ENCODE measurements at places on chromosomes 16 and 17.

GRCh38 chr17:78535273-78536197, 41.7 kb downstream of the DNAH17 start:
- DNase-seq: no peak

DNA sequence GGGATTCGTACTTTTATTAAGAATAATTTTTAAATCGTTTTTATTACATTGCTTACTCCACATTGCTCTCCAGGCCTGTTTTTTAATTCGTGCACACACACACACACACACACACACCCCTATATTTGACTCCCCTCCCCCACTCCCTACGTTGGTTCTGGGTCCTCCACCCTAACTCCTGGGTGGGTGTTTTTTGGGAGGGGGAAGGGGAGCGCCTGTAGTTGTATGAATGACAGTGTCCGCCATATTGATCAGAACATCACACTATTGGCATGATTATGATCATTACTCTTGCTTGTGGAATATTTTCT, 1.3 kb downstream of the GNAO1 start:
- DNase-seq: no peak

DNA sequence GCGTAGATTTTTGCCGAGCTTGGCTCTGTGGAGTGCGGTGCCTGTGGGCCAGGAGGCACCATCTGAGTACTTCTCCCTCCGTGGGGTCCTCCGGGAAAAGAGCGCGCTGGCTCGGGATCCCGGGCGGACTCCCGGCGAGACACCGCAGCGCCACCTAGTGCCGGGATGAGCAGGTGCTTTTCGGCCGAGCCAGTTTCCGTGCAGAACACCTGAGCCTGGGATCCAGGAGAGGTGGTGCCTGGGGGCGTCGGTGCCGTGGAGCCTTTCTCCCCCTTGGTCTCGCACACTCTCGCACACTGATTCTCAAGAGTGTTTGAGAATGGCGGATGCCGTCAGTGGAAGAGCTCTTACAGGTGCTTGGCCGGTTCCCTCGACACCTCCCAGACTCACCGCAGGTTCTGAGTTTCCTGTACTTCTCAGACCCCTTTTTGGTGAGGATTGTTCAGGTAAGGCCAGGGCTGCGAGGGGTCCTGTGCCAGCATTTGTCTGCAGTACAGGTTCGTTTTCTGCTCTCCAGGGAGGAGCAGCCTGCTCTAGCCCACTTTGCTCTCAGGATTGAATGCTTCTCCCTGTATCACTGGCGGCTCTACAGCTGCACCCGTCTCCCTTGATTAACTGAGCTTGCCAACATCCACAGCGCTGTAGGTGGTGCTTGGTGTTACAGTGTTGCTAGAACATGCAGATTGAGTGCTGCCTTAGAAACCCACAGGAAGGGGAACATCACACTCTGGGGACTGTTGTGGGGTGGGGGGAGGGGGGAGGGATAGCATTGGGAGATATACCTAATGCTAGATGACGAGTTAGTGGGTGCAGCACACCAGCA, 23.3 kb downstream of the TBCD start:
- DNase-seq: no peak

- DNase-seq: no peak
These were observed 1287.8 kb upstream of the CDH8 start for GRCh38 chr16:63323722-63324705.

DNA sequence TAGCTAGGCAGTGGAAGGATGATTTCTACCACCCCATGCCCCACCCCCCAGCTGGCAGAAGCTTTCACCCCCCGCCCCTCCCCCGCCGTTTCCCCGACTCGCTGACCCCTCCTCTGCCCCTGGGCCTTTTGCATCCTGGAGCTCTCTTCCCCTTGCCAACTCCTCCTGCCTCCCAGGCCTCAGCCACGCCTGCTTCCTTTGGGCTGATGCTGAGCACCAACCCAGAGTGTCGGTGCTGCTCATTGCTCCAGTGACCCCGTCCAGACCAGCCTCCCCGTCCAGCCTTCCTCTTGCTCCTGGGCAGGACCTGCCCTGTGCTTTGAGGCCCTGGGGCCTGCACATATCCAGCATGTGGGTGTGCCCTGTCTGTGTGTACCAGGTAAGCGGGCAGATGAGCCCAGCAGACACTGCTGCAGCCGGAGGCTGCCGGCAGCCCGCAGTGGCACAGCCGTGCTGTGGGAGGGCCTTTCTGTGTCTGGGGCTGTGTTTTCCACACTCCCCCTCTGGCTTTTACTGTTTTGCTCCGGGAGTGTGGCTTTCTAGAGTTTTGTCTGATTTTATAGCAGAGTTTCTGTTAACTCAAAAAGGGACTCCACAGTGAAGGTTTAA, 72.9 kb downstream of the JPH3 start:
- DNase-seq: no peak

- DNase-seq: no peak
These were observed 483.1 kb upstream of the PSMD7 start for GRCh38 chr16:73813527-73813926.

DNA sequence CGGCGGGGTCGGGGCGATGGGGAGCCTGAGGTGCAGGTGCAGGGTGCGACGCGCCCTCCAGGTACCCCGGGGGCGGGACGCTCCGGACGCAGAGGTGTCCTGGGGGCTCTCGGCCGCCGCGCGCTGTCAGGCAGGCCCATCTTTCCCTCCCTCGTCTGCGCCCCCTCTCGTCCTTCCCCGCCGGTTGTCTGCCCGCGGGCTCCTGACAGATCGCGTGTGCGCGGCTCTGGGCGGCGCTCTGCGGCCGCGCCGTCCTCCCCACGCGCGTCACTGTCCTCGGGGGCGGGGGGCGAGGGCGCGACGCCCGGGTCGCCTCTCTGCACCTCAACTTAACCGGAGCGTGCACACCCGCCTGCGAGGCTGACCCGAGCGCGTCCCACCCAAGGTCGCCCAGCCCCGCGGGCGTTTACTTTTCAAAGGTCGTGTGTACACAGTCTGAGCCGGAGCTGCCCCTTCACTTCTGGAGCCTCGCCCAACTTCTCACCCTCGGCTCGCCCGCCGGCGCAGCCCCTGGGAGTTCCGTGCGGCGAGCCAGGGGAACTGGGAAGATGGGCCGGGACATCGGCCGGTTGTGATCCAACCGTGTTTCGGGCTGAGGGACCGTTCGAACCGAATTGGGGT, 512 bp downstream of the AKAP1 start:
- no peak for DNase-seq

DNA sequence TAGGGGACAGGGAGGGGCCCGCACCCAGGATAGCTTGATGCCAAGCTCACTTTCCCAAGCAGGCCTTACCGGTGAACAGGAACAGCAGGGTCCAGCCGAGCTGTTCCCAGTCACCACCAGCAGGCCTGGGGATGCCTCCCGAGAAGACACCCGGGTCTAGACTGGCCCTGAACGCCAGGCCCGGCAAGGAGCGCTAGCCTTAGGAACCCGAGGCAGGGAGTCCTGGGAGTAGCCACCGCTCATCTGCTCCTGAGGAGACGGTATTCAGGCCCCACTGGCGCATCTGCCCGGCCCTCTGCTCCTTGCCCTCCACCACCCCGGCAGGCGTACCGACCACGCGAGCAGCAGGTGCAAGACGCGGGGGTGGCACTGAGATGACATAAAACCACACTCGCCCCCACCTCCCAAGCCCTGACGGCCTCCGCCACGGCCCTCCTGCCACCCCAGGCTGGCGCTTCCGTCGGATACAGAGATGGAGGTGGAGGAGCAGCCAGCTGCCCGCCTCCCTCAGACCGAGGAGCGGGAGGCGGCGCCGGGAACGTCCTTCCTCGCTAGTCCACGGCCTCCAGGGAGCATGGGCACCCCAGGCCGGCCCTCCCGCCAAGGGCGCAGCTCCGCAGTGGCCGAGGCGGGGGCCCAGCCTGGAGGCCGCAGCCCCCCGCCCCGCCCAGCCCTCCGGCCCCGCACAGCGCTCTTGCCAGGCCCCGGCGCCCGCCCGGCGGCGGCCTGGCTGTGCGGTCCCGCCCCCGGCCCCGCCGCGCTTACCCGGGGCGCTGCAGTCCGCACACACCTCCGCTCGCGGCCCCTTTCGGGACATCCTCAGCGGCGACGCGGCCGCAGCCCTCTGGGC, 661 bp downstream of the GIT1 start:
- no peak for DNase-seq

GRCh38 chr17:83185023-83186002, 105.9 kb downstream of the METRNL start:
- no peak for DNase-seq

Data from esophagus muscularis mucosa (tissue), 4 donors.